Omental fat pad (tissue), 4 donors: ENCODE measurements at places on chromosomes 1 and 21.
A peak's percentile ranks its signal among the peaks of the same experiment; 100 is the strongest.

GRCh38 chr1:173988068-173988467, 34.1 kb downstream of the RC3H1 start:
- no peak for DNase-seq

- no peak for DNase-seq
These were observed 28.5 kb upstream of the KCNA2 start for GRCh38 chr1:110634455-110635311.

- no peak for DNase-seq
These were observed 55.3 kb upstream of the TARDBP start for GRCh38 chr1:10957133-10957532.

GRCh38 chr1:35497571-35497970, 59.6 kb downstream of the KIAA0319L start:
- DNase-seq, result no peak

- DNase-seq, result peak; percentile 74
These were observed 37.1 kb downstream of the ARHGEF16 start for GRCh38 chr1:3491291-3492246.

DNA sequence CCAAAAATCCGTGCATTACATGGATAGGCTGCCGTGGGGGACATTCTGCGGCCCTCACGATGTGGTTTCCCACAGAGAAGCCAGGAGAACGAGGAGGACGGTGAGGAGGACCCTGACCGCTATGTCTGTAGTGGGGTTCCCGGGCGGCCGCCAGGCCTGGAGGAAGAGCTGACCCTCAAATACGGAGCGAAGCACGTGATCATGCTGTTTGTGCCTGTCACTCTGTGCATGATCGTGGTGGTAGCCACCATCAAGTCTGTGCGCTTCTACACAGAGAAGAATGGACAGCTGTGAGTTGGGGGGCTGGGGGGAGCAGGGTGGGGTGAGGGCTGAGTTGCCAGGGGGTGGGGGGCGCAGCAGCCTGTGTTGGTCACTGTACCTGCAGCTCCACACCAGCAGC, 13.2 kb downstream of the PSEN2 start:
- no peak for DNase-seq

- DNase-seq, result no peak
These were observed 14.1 kb downstream of the TMEM53 start for GRCh38 chr1:44660176-44660575.

DNA sequence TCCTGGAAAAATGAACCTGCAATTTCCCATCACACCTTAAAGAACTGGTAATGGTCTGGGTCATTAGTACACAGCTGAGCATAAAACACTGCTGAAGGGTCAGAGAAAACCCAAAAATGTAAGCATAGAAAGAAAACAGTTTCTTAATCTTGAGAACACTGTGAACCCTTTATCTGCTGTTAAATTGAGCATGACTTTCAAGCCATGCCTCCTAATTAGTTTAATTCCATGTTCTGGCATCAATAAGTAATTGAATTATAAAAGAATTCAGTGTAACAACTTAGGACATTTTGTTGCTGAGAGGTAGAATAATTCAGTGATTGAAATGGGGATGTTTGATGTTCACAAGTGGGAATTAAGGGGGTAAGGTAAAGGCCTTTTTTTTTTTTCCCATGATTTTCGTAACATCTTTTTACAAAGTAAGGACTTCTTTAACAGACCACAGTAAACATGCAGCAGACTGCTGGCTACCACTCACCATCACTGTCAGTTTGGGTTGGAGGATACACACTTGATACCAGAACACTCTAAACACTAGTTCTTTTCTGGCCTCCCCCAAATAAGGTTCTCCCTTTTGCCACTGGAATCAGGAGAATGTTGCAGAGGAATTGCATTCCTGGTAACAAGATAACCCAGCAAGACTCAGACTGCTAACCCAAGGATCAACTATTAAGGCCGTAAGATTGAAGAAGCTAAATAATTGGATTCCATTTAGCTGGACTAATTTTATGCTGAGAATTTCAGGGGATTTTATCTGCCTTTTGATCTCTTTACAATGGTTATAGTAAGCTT, 3.0 kb downstream of the RWDD3 start:
- no peak for DNase-seq

DNA sequence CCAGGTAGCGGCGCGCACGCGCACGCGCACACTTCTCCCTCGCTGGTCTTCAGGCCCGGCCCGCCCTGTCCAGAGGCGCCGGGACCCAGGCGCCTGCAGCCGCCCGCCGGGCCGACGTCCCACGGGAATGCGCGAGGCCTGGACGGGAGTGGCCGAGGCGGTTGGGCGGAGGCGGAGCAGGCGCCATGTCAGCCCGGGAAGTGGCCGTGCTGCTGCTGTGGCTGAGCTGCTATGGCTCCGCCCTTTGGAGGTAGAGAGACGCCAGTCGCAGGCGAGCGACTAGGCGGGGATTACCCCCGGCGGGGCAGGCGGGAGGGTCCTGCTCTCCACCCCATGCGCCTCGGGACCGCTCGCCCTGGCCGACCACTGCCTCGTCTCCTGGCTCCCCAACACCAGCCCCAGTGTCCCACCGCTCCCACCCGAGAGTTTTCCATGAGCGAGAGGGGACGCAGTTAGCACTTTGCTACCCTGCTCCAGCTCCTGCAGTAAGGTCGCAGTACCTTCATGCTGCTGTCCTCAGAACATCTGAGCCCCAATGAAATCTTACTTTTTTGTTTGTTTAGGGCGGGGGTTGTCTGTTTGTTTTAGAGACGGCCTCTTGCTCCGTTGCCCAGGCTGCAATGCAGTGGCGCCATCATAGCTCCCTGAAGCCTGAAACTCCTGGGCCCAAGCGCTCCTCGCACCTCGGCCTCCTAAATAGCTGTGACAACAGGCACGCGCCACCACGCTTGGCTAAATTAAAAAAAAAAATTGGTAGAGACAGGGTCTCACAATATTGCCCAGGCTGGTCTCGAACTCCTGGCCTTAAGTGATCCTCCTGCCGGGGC, at the start of gene CATSPERE:
Gene CATSPERE, plus strand, starts transcription at position 29 of the 827 bp plus-strand sequence. Its CDS starts 157 bp downstream, at position 186.
- DNase-seq, result peak; percentile 48

GRCh38 chr1:245605480-245606156, 450.8 kb downstream of the KIF26B start:
- DNase-seq, result no peak

DNA sequence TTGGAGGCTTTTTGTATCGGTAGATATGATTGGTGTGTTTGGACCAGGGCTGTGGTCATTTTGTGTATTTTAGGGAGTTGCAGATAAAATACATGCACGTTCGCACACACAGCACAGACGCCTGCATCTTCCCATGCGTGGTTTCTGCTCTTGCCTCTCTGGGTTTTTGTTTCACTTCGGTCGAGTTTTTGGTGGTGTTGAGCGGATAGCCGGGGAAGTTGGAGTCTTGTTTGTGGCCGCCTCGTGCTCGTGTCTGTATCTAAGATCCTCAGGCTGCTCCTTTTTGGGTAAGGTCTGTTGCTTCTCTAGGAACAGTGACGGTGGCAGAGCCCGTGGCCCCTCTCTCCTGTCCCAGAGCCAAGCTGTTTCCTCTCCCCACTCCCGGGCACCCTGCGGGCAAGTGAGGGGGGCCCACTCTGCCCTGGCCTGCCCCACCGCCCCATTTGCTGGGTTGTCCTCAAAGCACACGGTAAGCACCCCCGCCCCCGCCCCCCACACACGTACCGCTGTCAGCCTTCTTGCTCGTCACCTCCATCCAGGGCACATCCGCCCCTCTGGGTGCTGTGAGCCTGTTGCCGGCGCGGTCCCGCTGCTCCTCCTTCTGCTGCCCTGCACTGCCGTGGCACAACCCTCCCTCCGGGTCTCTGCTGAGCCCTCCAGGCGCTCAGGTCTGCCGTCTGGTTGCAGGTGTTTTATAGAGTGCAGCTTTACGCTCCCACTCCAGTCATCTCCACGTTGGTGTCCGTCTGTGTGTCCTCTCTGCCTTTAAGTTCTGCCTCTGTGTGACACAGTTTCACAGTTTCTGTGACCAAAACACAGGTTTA, 51.9 kb downstream of the AGPAT3 start:
- DNase-seq, result no peak

DNA sequence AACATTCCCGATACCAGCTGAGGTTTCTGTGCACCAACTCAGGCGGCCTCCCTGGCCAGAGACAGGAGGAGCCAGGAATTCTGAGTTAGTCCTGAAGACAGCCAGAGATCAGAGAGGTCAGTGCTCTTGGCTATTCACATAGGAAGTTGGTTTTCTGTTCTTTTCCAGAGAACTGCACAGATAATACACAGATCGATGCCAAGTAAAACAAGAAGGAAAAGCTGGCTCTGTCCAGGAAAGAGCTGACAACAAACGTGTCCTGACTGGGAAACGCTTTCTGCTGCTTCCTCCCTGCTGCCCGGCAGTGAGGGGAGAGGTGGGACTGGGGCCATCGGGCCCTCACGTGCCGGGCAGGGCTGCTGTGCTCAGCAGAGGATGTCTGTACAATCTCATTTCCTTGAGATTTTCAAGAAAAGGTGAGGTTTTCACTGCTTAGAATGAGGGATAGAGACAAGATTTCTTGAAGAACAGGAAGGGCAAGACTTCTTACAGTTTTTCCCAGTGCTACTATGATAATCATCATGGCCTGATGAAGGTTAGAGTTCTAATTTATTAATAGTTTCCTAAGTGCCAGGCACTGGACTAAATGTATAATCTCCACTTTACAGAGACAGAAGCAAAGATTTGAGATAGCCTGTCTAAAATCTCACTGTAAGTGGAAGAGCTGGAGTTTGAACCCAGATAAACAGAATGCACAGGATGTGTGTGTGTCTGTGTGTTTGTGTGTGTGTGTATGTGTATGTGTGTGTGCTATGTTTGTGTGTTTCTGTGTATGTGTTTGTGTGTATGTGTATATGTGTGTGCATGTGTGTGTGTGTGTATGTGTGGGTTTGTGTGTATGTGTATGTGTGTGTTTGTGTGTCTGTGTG, 211.0 kb upstream of the RAB4A start:
- no peak for DNase-seq

GRCh38 chr1:218315638-218316037, 29.5 kb upstream of the TGFB2 start:
- DNase-seq, result no peak

GRCh38 chr1:46379996-46380395, 14.1 kb upstream of the FAAH start:
- DNase-seq, result no peak

DNA sequence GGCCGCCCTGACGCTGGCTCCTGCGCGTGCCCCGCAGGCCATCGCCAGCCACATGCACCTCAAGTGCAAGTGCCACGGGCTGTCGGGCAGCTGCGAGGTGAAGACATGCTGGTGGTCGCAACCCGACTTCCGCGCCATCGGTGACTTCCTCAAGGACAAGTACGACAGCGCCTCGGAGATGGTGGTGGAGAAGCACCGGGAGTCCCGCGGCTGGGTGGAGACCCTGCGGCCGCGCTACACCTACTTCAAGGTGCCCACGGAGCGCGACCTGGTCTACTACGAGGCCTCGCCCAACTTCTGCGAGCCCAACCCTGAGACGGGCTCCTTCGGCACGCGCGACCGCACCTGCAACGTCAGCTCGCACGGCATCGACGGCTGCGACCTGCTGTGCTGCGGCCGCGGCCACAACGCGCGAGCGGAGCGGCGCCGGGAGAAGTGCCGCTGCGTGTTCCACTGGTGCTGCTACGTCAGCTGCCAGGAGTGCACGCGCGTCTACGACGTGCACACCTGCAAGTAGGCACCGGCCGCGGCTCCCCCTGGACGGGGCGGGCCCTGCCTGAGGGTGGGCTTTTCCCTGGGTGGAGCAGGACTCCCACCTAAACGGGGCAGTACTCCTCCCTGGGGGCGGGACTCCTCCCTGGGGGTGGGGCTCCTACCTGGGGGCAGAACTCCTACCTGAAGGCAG, 23.4 kb upstream of the ARF1 start:
- no peak for DNase-seq

DNA sequence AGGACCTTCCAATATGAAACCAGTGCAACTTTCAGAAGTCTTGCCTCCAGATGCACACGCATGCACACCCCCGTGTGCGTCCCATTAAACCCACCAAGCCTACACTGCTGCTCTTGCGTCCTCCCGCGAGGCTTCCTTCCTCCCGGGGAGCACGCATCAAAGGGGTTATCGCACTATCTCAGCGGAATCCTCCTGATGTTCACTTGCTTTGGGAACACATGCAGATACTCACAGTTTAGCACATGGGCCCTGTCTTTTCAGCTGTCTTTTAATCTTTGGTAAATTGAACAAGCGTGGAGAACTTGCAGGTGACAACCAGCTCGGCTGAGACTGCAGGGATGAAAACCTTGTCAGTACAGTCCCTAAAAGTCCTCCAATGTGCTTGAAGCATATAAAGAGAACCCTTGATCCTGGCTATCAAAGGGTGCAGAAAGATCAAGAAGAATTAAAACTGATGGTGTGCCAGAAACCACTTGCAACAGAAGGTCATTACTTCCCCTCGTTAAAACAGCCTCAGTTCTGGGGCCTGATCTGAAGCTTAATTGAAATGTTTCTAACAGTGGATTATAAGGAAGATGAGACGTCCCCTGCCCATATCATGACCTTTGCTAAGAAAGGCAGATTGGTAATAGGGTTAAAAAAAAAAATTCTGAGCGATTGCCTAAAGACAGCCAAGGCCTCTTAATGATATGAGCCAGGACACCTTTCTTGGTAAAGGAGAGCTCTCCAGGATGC, 149.4 kb upstream of the LMO4 start:
- no peak for DNase-seq

GRCh38 chr1:26289158-26290059, 9.5 kb downstream of the SH3BGRL3 start:
- no peak for DNase-seq

- peak; percentile 29 for DNase-seq
These were observed at the start of gene SLC6A9 for GRCh38 chr1:44031252-44032169. SLC6A9 (minus strand) TSS chr1:44031462; CDS start chr1:44024277, 7,185 bp downstream.

DNA sequence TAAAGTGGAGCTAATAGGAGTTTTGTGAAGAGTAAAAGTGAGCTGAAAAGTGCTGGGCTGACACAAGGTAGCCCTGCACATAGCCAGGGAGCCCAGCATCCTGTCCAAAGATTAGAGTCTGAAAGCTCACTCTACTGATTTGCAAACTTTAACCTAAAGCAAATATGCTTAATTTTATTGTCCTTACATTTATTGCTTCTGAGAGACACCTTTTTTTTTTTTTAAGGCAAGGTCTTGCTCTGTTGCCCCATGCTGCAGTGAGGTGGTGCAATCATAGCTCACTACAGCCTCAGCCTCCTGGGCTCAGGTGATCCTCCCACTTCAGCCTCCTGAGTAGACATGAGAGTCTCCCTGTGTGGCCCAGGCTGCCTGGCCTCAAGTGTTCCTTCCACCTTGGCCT, 16.5 kb downstream of the MGST3 start:
- no peak for DNase-seq

GRCh38 chr1:182003953-182004586, 57.4 kb downstream of the ZNF648 start:
- no peak for DNase-seq

- DNase-seq, result no peak
These were observed 36.9 kb upstream of the IFI16 start for GRCh38 chr1:158972841-158973240.

GRCh38 chr1:179767177-179767581, 24.1 kb downstream of the FAM163A start:
- no peak for DNase-seq

- DNase-seq, result no peak
These were observed 13.5 kb downstream of the KCNN3 start for GRCh38 chr1:154856544-154856943.

- no peak for DNase-seq
These were observed 94.0 kb upstream of the FMN2 start for GRCh38 chr1:239997515-239998311.

- DNase-seq, result no peak
These were observed 148.6 kb upstream of the ETV3 start for GRCh38 chr1:157286646-157287420.
